Amniotic epithelial cell (primary cell): ENCODE measurements at places on chromosomes 1 and 21.
A peak's percentile ranks its signal among the peaks of the same experiment; 100 is the strongest.

- no peak for DNase-seq
Observed at GRCh38 chr1:102047724-102048123, 51.0 kb upstream of the OLFM3 start.

- DNase-seq: no peak
Observed at GRCh38 chr1:51309291-51309690, 21.1 kb downstream of the TTC39A start.

- no peak for DNase-seq
Observed at GRCh38 chr1:46655848-46656247, 12.3 kb downstream of the ATPAF1 start.

- no peak for DNase-seq
Observed at GRCh38 chr1:31739346-31739745, 24.8 kb downstream of the ADGRB2 start.

DNA sequence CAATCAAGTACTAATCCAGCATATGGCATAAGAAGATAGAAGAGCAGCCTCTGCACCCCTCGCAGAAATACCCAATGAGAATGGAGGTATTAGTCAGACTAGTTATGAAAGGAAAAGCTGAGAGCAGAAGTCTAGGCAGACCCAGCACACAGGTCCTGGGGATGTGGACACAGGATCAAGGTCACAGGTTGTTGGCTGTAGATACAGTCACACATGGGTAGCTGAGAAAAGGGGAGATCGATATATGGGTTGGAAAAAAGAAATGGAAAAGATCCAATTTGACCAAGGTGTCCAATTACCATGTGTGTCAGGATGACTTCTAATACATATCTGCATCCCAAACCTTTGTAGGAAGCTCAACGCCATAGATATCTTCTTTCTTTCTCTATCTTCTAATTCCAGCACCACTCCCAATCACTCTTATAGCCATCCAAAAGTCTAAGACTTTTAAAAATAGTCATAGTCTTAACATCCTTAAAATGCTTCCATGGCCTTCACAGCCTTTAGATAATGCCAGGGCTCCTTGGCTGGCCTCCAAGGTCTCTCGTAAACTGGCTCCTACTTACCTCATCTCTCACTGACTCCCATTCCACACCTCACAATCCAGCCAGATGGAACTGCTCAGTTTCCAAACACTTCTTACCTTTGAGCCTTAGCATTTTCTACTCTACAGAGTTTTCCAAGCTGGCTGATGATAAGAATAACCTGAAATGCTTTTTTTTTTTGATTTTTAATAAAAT lies 8.3 kb upstream of the ZC3H11B start:
- no peak for DNase-seq

- no peak for DNase-seq
Observed at GRCh38 chr1:238900334-238900865, 486.0 kb upstream of the CHRM3 start.

- DNase-seq: no peak
Observed at GRCh38 chr1:44313265-44313918, 41.7 kb downstream of the ERI3 start.

- DNase-seq: no peak
Observed at GRCh38 chr1:6180707-6181311, 688 bp upstream of the CHD5 start.

DNA sequence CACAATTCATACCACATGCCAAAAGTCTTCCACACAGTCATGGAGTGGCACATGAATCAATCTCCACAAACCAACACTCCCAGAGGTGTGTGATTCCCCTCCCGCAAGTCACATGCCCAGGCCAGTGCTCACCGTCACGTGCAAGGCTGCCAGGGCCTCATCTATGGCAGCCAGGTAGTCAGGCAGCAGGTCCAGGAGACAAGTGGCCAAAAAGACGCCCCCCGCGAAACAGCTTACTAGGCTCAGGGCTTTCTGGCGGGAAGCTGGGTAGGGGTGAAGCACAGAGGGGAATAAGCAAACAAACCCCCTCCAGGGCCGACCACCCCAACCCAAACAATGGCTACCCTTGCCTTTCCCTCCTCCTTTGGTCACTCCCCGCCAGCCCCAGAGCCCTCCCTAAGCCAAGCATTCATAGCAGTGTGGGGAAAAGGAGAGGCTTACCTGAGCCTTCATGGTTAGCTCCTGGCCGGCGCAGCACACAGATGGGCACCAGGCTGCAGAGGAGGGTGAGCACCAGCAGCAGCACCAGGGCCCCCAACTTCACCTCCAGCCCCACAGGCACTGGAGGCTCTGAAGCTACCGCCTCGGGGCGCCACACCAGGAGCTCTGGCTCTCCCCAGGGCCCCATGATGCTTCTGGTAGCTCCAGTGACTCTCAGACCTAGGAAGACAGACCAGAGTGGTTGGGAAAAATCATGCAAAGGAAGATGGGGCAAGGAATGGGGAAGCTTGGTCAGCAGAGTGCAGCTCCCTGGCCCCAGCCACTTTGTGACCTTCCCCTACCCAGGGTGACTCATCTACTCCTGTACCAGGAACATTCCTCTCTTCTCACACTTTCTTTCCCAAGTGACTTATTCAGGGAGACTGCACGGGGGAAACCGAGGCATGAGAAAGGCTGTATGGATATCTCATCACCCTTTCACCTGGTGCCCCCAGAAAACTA lies 978 bp downstream of the SLC39A1 start:
- peak; percentile 82 for DNase-seq

- DNase-seq: no peak
Observed at GRCh38 chr1:35929730-35930592, 944 bp upstream of the AGO3 start.

GRCh38 chr21:46243960-46244361 lies 15.4 kb upstream of the LSS start:
- DNase-seq: no peak

- no peak for DNase-seq
Observed at GRCh38 chr1:177755851-177756560, 213.9 kb downstream of the SEC16B start.

DNA sequence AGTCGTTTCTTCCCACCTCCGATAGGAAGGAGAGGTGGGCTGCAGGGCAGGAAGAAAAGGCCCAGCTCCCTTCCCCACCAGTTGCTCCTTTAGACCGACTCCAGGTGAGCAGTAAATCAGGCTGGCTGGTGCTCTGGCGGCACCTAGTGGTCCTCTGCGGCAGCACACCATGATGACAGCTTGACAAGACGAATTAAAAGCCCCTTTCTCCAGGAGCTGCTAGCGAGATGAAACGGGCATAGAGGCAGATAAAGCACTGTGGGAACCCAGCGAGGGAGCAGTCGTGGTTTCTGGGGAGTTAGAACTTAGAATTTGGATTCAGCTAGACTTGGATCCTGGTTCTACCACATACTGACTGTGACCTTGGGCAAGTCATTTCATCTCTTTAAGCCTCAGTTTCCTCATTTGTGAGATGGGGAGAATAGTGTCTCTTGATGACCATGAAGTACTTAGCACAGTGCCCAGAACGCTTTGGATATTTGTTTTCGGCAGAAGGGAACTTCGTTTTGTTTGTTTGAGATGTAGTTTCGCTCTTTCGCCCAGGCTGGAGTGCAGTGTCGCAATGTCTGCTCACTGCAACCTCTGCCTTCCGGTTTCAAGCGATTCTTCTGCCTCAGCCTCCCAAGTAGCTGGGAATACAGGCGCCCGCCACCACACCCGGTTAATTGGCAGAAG lies 21.8 kb upstream of the COL9A2 start:
- peak; percentile 73 for DNase-seq

DNA sequence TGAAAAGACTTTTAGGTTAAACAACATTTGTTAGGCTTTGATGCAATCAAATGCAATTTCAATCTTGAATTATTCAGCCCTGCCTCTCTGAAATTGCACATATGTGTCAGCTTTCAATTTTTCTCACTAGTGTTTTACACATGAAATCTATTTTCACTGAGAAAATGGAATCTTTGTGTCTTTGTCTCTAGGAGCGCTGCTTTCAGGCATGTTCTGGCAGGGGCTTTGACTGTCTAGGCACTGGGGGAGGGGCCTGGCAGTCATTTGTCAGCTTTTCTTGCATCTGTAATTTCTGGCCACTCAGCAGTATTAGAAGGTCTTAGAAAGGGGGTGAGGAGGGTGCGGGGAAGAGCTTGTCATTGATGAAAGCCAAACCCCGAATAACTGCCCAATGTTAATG lies 264.4 kb downstream of the PTPRC start:
- no peak for DNase-seq

GRCh38 chr1:106907795-106908194 lies 148.7 kb upstream of the PRMT6 start:
- no peak for DNase-seq
